Right lobe of liver (tissue), 6 donors: ENCODE measurements at places on chromosomes 3 and 15.

DNA sequence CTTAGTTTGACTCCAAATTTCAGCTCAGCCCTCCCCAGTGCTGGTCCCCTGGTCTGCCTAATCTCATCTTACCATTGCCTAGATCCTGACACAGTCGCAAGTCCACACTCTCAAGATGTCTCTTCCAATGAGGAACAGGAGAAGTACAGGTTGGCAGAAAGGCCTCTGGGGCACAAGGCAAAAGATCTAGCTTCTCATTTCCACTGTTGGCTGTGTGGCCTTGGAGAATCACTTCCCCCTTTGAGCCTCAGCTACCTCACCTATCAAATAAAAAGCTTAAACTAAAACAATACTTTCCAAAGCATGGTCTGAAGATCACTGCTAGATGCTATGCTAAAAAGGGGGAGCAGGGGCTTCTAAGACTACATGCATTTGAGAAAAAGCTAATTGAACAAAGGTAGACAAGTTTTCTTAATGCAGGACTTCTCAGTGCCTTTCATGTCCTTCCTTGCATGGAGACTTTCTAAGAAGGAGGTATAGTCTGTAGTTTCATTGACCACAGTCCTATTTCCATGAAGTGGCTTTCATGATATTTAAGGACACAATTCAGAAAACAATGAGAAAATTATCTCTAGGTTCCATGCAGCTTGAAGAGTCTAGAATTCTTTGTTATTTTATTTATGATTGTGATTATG, 118.0 kb upstream of the RAD18 start:
- no peak overlapping the region for H3K27ac ChIP-seq
- H3K4me1 ChIP-seq: no peaks in the 10 kb centered on the region
- DNase-seq: no peak

DNA sequence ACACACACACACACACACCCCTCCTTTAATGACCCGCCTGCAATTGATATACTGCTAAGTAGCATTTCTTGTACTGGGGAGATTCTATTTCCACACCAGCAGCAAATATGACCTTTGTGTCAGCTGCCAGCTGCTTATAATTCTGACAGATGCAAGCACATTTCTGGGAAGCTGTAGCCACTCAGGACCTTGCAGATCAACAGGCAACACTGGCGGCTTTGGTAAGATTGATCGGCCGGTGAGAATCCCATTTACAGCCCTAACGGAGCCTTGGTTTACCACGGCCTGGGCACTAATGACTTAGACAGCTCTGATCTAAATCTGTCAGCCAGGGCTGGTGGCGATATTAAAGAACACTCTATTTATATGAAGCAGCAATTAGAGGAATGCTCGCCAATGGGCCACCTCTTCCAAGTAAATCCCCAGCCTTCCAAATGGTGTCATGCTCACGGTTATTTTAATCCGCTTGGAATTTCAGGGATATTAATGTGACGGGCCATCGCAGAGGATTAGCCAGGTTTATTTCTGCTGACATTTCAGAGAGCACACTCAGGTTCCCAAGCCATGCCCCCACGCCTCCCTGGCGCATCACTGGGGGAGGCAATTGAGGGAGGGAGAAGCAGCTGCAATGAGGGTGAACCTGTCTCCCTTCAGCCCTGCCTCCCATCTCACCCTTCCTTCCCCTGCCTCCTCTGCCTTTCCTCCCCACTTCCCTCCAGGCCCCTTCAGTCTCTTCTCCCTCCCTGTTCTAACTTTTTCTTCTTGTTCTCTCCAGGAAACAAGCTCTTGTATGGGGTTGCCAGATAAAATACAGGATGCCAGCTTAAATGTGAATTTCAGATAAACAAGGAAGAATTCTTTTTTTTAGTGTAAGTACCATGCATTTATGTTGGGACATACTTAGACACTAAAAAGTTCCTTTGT, 287.0 kb downstream of the TLE3 start:
- DNase-seq: no peak
- no peaks in the 10 kb centered on the region for H3K36me3 ChIP-seq
- H3K4me1 ChIP-seq: no peaks in the 10 kb centered on the region

DNA sequence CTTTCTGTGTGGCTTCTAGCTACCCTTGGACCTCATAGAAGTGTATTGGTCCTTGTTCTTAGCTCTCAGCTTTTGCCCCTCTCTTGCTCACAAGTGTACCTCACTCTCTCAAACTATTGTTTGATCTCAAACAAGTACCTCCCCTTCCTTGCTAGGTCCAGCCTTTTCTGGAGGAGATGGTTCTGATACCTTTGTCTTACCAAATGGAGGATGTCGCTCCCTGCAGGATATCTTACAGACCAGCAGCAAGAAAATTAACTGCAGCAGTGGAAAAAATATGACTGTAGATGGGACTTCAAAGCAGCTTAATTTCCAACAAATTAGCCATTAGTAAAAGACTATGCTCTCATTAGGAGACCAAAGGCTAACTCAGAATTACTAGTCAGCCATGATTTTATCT, 388.1 kb upstream of the ROBO2 start:
- H3K36me3 ChIP-seq: no peaks in the 10 kb centered on the region
- no peak overlapping the region for H3K4me3 ChIP-seq
- DNase-seq: no peak
- no peaks in the 10 kb centered on the region for H3K27me3 ChIP-seq
- H3K27ac ChIP-seq: no peak overlapping the region

DNA sequence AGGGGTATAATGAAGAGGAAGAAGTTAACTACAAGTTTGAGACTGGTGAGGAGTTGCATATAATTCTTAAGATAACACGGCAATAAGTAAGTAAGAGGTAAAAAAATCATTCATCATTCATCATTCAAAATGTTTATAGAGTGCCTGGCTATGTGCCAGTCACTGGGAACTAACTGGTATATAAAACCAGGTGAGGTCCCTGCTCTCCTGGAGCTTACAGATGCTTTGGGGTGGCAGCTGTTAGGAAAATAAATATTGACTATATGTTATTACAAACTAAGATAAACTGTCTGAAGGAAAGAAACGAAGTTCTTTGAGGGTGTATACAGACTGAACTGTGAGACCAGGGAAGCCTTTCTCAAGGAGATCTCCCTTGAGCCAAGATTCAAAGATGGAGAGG, 2.9 kb downstream of the CASR start:
- no peaks in the 10 kb centered on the region for H3K4me1 ChIP-seq
- no peak for DNase-seq
- no peak overlapping the region for H3K4me3 ChIP-seq
- H3K27ac ChIP-seq: no peak overlapping the region
- H3K27me3 ChIP-seq: no peaks in the 10 kb centered on the region

- H3K27ac ChIP-seq: no peak within 1 kb of the TSS
- no peaks in the 10 kb centered on the region for H3K27me3 ChIP-seq
- no peak for DNase-seq
- peaks cover 5% of the 10 kb centered on the region for H3K4me1 ChIP-seq
These were observed at the start of gene TNFAIP8L3 for GRCh38 chr15:51094606-51095569. TNFAIP8L3 (minus strand) TSS chr15:51094906; CDS start chr15:51094595, 311 bp downstream.

- no peak for DNase-seq
- H3K27ac ChIP-seq: no peak overlapping the region
These were observed 168.1 kb upstream of the STAC start for GRCh38 chr3:36212251-36212650.

- H3K27me3 ChIP-seq: no peaks in the 10 kb centered on the region
- no peak overlapping the region for H3K27ac ChIP-seq
- H3K4me3 ChIP-seq: no peak overlapping the region
- no peaks in the 10 kb centered on the region for H3K36me3 ChIP-seq
These were observed 18.2 kb upstream of the SKOR1 start for GRCh38 chr15:67807141-67807540.

GRCh38 chr3:16388850-16389441, 123.9 kb downstream of the OXNAD1 start:
- DNase-seq: no peak
- no peak overlapping the region for H3K27ac ChIP-seq
- H3K36me3 ChIP-seq: no peaks in the 10 kb centered on the region
- H3K4me1 ChIP-seq: no peaks in the 10 kb centered on the region

DNA sequence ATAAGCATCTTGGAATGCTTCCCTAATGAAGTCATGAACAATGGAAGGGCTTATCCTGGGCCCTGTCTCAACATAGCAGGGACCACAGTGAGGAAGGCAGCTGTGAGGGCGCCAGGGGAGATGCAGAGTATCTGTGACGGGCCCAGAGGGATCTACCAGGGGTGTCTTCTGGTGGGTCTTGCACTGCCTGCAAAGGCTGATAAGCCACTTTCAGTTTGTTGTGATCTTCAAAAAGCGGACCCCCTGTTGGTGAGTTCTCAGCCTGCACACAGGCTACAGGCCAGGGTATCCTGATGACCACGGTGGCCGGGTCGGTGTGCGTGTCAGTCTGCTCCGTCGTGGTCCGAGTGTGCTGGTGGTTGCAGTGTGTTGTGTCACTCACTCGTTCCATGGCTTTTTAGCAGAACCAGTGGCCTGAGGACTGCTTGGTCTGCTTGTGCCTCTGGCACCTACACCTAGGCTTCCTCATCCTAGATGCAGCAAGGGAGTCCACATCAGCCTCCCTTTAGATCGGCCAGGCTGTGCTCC, 46.8 kb downstream of the CHDH start:
- H3K4me1 ChIP-seq: no peaks in the 10 kb centered on the region
- DNase-seq: no peak
- no peak overlapping the region for H3K4me3 ChIP-seq
- no peaks in the 10 kb centered on the region for H3K27me3 ChIP-seq

- no peak overlapping the region for H3K27ac ChIP-seq
- no peaks in the 10 kb centered on the region for H3K27me3 ChIP-seq
- no peak for DNase-seq
- H3K36me3 ChIP-seq: no peaks in the 10 kb centered on the region
These were observed 166.8 kb downstream of the TCF12 start for GRCh38 chr15:57085267-57085666.

GRCh38 chr15:31340592-31340991, 14.0 kb downstream of the KLF13 start:
- no peak overlapping the region for H3K4me3 ChIP-seq
- peaks cover 82% of the 10 kb centered on the region for H3K4me1 ChIP-seq
- no peaks in the 10 kb centered on the region for H3K27me3 ChIP-seq

- no peaks in the 10 kb centered on the region for H3K27me3 ChIP-seq
- no peak overlapping the region for H3K27ac ChIP-seq
- no peak overlapping the region for H3K4me3 ChIP-seq
- DNase-seq: no peak
- H3K36me3 ChIP-seq: no peaks in the 10 kb centered on the region
These were observed 1345.0 kb downstream of the NSUN3 start for GRCh38 chr3:95407709-95408463.

DNA sequence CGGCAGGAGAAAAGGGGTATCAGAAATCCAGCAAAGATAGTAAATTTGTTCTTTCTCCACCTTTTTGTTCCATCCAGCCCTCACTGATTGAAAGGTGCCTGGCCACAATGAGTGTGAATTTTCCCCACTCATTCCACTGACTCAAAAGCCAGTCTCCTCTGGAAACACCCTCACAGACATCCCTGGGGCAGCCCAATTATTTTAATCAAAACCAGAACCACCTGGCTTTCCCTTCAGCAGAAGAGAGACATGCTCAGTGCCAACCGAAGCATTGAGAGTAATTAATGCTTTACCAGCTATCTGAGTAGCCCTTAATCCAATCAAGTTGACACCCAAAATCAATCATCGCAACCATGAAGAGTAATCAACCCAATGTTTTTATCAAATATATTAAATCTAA, 1129.6 kb upstream of the GBE1 start:
- DNase-seq: no peak
- H3K36me3 ChIP-seq: no peaks in the 10 kb centered on the region
- no peaks in the 10 kb centered on the region for H3K4me1 ChIP-seq
- H3K27ac ChIP-seq: no peak overlapping the region
- no peaks in the 10 kb centered on the region for H3K27me3 ChIP-seq
- H3K4me3 ChIP-seq: no peak overlapping the region

GRCh38 chr3:170670504-170670903, 84.6 kb upstream of the SLC7A14 start:
- no peak overlapping the region for H3K27ac ChIP-seq
- no peaks in the 10 kb centered on the region for H3K4me1 ChIP-seq
- H3K27me3 ChIP-seq: no peaks in the 10 kb centered on the region
- no peak overlapping the region for H3K4me3 ChIP-seq

GRCh38 chr3:134357914-134358811, 16.1 kb downstream of the AMOTL2 start:
- DNase-seq: peak; percentile 43
- H3K4me1 ChIP-seq: no peaks in the 10 kb centered on the region
- H3K4me3 ChIP-seq: no peak overlapping the region
- H3K36me3 ChIP-seq: peaks cover 24% of the 10 kb centered on the region

DNA sequence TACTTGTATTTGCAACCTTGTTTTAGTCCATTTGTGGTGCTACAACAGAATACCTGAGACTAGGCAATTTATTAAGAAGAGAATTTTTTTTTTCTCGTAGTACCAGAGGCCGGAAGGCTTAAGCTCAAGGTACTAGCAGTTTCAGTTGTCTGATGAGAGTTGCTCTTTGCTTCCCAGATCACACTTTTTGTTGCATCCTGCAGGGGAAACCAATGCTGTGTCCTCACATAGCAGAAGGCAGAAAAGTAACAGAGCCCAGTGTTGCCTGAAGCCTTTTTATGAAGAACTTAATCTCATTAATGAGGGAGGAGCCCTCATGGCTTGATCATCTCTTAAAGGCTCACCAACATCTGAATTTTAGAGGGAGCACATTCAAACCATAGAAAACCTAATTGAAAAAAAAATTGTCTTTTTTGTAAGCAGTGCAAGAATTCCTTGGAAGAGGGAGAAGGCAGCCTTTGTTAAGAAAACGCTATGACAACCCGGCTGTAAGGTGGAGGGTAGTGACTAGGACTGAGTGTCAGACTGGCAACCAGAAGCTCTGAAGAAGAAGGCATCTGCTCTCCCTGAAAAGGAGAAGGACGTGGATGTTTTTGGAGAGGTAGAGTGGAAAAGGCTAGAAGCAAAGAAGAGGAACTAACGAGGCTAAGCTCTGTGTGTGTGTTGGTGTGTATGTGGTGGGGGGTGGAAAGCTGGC, 1245.3 kb downstream of the ROBO2 start:
- no peaks in the 10 kb centered on the region for H3K4me1 ChIP-seq
- no peak for DNase-seq
- no peak overlapping the region for H3K27ac ChIP-seq
- H3K27me3 ChIP-seq: no peaks in the 10 kb centered on the region
- no peak overlapping the region for H3K4me3 ChIP-seq

GRCh38 chr3:106342386-106342785, 473.6 kb upstream of the CBLB start:
- H3K36me3 ChIP-seq: no peaks in the 10 kb centered on the region
- no peak overlapping the region for H3K27ac ChIP-seq
- H3K4me1 ChIP-seq: no peaks in the 10 kb centered on the region
- no peaks in the 10 kb centered on the region for H3K27me3 ChIP-seq
- no peak overlapping the region for H3K4me3 ChIP-seq

DNA sequence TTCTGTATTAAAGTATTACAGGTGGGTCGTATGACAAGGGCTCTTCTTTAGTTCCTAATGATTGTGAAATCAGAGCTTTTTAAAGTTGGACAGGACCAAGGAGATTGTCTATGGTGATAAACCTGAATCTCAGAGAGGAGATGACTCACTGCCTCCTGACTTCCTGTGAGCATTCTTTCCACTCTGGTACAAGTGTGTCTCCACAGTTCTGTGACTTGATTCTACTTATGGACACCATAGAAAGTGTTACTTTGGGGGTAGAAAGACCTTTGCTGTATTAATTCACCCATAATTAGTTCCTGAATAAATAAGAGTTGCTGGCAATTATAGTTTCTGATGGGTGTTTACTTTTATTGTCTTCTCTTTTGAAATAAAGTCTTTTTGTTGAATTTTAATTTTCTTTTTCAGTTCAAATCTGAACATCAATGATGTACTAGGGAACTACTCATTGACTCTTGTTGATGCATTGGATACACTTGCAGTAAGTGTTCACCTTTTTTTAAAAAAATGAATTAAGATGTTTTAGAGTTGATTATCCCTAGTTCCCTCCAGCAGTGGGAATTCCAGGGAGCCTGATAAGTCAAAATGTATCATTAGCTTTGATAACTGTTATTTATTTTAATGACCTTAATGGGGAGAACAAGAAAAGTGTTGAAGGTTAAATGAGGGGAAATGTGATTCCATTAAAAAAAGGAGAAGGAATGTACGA, 7.4 kb downstream of the EDEM1 start:
- H3K27me3 ChIP-seq: no peaks in the 10 kb centered on the region
- H3K4me3 ChIP-seq: no peak overlapping the region
- DNase-seq: no peak
